ENCODE measurements at places on chromosomes 1 and 21.
A peak's percentile ranks its signal among the peaks of the same experiment; 100 is the strongest.

DNA sequence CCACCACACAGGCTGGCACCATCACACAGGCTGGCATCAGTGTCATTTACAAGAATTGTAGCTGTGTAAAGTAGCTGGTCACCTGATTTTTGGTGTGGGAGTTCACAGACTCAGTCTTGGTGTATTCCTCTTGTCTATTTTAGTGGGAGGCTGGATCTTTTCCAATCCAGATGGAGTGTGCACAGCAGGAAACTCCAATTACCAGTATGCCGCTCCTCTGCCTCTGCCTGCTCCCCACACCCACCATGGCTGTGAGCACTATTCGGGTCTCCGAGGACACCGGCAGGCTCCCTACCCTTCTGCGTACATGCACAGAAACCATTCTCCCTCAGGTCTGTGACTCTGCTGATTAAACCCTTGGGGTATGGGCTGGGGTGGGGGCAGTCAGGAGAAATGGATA, 24.2 kb downstream of the TBX19 start:
- DNase-seq, result no peak

DNA sequence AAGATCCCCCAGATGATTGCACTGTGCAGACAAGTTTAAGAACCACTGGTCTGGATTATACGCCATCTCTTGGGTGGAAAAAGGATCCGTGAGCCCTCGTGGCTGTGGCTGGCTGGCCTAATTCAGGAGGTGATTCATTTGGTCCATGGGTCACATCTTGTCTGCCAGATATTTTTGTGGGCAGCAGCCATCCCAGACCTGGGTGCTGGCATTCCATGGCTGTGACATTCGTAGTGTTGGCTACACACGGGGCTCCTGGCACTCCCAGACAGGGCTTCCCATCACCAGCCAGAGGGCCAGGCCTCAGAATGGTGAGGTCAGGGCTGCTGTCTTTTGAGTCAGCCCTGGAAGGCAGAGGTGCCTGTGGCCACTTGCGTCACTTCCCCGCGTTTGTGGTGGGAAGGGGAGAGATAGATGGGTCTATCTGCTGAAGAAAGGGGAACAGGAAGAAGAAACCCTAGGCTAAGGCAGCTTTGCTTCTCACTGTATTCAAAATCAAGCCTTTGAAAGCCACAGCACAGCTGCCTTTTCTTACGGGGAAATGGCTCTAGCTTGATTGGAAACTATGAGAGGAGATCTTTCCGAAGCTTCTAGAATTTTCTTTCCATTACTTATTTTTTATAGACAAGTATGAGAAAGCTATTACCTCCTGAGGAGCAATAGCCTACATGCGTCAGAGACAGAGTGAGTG, 32.4 kb downstream of the EIF2D start:
- peak; percentile 74 for DNase-seq

- DNase-seq, result no peak
Measured at GRCh38 chr1:171134204-171134923, 43.7 kb downstream of the FMO3 start.

GRCh38 chr1:10629816-10630571, 155.2 kb downstream of the PEX14 start:
- DNase-seq, result no peak

GRCh38 chr1:107358619-107359327, 217.9 kb downstream of the NTNG1 start:
- DNase-seq, result no peak

DNA sequence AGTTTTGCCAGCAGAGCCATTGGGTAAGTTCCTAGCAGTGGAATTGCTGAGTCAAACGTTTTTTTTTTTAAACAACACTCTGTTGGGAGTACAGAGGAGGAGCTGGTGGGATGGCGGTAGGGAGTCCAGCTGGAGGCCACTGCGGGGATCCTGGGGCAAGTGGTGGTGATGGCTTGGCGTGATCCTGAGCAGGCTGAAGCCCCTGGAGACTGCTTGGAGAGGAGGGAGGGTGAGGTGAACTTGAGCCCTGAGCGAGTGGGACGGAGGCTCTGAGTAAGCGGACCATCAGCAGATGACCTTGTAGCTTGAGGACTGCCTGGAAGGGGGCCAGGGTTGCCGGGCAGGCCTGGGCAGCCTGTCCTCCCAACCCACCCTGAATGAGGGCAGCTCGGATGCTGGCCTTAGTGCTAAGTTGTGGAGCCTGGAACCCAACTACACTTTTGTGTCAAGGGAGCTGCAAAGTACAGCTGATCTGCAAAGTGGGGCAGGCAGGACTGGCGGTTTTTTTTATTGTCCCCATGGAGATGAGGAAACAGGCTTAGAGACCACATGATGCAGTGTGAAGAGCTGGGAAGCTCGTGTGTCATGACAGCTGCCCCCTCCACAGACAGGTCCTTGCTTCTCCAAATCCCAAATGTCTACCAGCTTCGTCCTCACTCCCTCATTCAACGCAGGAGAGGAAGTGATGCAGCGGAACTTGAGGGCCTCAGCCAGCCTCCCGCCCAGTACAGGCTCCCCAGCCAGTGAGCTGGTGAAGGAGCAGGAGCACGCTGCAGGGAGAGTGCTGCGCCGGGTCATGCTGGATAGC, 20.2 kb downstream of the MRPL37 start:
- DNase-seq, result no peak

- no peak for DNase-seq
Measured at GRCh38 chr1:186738926-186739325, 58.7 kb upstream of the PTGS2 start.

DNA sequence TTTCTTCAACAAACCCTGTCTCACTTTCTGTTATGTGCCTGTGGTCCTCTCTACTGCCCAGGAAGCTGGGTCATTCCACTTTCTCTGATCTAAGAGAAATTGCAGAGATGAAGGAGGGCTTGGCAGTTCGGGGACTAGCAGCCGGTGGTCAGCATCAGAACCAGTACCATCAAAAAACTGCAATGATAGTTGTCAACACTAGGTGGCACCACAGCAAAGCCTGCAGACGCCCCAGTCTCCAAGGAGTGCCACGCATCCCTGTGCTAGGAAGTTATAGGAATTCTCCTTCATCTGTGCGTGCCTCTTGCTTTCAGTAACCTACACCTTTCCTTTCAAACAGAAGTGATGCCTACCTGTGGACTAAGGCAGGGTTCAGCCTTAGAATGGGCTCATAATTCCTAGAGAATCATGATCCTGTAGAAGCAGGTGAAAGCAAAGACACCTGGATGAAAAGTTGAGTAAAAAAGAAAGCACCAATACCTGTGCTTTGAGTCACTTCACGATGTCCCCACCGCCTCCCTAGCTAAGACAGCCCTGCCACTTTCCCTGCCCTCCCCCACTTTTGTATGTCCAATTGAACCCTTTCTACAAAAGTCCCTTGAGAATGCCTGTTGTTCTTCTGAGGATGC, 129.2 kb downstream of the ADAMTS1 start:
- DNase-seq, result no peak

- no peak for DNase-seq
Measured at GRCh38 chr1:2597441-2598328, 11.1 kb downstream of the PRXL2B start.

DNA sequence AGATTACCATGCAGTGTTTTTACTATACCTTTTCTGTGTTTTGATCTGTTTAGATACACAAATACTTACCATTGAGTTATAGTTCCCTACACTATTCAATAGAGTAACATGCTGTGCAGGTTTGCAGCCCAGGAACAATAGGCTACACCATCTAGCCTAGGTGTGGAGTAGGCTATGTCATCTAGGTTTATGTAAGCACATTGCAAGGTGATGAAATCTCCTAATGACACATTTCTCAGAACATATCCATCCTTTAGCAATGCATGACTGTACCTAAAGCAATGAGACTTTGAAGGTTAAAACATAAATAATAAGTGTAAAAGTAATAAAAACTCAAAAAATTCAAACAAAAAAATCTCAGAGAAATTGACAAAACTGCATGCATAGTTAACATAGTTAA, 358.6 kb downstream of the USH2A start:
- DNase-seq, result no peak

- DNase-seq, result peak; percentile 15
Measured at GRCh38 chr1:119611701-119612113, 36.4 kb downstream of the ZNF697 start.

DNA sequence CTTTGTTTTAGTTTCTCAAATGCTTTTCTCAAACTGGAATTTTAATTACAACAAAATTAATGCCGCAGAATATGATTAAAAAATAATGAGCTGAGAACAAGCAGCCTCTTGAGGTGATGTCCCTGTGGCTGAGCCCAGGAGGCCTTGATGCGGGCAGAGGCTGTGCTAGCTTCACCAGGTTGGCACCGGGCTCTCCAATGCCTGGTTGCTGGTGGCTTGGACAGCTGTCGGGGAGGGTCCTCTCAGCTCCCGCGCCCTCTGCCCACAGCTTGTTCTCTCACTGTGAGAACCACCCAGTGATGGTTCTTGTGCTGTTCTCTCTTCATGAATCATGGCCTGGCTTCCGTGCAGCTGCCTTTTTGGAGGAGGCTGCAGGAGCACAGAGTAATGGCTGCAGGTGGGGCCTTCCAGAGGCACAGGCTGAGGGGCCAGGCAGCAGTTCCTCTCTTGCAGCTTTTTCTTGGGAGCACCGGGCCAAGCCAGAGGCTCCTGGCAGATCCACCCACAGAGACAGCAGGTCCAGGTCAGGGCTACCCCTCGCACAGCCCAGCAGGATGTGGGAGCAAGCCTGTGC, 156.3 kb downstream of the PCBP3 start:
- no peak for DNase-seq

All from stimulated activated CD8-positive, alpha-beta memory T cell treated with anti-CD3 and anti-CD28 coated beads, Interleukin-2, amount 100 ng/mL, for 1 hour (primary cell).